ENCODE measurements at places on chromosomes 7 and 10.

DNA sequence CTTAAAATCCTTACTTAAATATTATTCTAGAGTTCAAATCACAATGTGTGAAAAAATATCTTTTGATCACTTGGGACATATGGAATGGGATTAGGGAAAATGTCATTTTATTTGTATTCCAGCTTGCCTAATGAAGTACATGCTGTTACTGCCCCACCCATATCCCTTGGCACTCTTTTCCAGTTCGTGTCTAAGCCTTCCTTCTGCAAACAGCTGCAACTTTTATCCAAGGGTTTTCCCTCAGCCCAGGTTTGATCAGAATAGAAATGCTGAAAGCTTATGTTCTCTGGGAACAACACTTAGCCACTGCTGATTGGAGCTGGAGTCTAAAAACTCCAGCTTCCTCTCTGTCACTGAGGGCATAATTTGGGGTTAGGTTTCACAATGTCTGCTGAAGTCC lies 214.1 kb upstream of the FAM3C start:
- no peak for DNase-seq

DNA sequence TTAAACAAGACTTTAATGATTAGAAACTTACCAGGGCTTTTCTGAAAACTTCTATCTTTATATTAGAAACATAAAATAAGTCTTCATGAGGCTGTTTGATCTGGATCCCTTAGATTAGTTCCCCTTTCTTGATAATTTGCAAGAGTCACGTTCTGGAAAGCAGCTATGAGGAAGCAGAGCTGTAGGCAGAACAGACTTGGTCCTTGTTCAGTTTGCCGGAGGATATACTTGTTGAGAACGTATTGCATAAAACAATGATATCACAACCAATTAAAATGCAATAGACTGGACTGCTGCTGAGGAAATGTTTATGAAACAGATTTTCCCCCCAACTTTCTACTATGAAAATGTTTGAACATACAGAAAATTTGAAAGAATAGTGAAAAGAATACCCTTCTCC lies 2.8 kb downstream of the SAMD9L start:
- no peak for DNase-seq

- no peak for DNase-seq
Observed at GRCh38 chr10:8404721-8405120, 350.2 kb downstream of the GATA3 start.

- DNase-seq, result no peak
Observed at GRCh38 chr7:69968969-69969556, 370.8 kb downstream of the AUTS2 start.

GRCh38 chr10:99661377-99661763 lies 2.1 kb downstream of the ENTPD7 start:
- DNase-seq, result no peak

DNA sequence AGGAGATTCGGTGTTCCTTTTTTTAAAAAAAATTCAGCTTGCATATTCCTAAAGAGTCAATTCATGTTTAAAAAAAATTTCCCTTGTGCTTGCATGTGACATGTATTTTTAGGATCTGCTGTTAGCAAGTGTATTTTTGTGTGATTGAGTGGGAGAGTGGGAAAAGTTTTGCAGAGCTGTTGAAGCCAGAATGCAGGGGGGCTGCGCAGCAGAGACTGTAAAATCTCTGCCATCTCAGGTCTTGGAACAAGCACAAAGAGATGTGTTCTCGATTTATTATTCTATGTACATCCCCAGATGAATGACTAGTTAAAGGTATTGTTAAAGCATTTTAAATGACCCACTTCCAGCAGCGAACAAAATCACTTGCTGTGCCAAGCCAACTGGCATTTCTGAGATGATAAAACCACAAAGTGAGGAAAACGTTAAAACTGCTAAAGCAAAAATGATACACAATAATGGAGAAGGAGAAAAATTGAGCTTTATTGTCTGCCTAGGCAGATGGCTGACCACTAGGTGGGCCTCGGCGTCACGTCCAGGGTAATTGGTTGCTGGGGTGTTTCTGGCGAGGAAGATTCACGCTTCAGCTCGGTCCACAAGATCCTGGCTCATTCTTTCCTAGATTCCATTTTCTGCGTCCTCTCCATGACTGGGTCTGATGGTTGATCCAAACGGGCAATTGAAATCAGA lies 67.0 kb upstream of the ATRNL1 start:
- DNase-seq, result no peak

GRCh38 chr7:50849991-50850390 lies 67.3 kb upstream of the GRB10 start:
- no peak for DNase-seq

- DNase-seq, result no peak
Observed at GRCh38 chr10:79282388-79282787, 64.9 kb upstream of the PPIF start.

- DNase-seq, result no peak
Observed at GRCh38 chr7:158266817-158267741, 320.5 kb downstream of the PTPRN2 start.

- no peak for DNase-seq
Observed at GRCh38 chr7:157276731-157277562, 59.9 kb upstream of the DNAJB6 start.

GRCh38 chr10:867807-868206 lies 63.7 kb downstream of the LARP4B start:
- DNase-seq, result no peak

- no peak for DNase-seq
Observed at GRCh38 chr10:88852327-88852726, 683 bp upstream of the ANKRD22 start.

DNA sequence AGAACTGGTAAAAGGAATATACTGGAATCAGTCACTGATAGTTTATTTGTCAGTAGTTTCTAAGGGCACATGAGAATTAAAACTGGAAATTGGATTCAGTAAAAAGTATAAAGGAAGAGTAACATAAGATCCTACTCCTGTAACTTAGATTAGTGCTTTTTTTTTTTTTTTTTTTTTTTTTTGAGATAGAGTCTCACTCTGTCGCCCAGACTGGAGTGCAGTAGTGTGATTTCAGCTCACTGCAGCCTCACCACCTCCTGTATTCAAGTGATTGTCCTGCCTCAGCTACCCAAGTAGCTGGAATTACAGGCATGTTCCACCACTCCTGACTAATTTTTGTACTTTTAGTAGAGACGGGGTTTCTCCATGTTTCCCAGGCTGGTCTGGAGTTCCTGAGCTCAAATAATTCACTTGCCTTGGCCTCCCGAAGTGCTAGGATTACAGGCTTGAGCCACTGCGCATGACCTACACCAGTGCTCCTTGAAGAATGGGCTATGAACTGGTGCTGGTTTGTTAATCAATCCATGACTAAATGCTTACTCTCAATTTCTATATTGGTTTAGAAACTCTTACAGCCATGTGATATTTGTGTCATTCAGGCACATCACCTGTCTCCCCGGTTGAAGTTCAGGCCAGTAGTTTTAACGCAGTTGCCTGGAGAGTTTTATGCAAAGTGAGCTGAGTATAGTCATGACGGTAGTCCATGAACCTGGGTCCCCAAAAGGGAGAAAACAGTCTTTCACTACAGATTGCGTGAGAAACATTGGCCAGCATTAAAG lies 65.0 kb downstream of the ZEB1 start:
- DNase-seq, result no peak

DNA sequence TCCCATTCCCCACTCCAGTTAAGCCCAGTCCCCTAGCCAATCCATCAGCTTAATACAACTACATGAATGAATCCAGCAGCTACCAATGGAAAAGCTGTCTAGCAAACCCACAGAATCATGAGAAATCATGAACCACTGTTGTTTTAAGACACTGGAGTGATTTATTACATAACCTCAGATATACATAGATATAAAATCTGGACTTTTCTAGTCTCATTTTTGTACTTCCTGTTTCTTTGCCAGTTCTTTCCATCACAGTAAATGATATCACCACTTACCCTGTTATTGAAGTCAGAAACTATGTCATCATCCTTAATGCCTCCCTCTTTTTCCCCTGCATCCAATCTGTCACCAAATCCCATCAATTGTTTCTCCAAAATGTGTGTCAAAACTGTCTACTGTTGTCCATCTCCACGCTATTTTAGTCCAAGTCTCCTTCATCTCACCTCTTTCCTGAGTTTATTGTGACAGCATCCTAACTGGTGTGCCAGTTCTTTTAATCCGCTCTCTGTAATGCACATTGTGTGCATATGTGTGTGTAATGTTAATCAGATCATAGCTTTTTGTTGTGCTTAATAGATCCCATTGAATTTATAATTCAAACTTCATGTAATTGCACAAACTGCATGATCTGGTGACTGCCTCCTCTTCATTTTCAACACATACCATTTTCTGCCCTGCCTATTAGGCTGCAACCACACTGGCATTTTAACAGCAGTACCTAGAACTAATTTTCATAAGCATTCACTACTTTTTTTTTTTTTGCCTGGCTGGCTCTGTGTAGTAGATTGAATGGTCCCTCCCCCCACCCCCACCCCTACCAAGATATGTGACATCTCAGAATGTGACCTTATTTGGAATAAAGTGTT lies 56.0 kb downstream of the MKLN1 start:
- DNase-seq, result no peak

- no peak for DNase-seq
Observed at GRCh38 chr10:126905776-126906703, 812 bp downstream of the DOCK1 start.

GRCh38 chr7:120021085-120021484 lies 251.9 kb upstream of the KCND2 start:
- no peak for DNase-seq

DNA sequence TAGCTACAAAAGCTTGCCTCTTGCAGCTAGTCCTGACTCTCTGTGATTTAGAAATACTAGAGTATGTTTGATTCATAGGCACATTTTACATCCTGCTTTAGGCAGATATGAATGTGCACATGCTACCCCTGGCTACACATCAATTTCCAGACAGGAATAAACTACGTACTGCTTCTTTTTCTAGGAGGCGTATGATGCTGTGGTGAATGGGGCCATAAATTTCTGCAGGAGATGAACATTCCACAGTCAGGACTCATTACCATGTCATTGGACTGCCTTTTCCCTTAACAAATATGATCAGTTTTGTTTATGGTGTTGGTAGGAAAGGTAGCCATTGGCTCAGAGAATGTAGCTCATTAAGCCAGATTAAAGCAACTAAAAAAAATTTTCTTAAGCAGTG lies 50.1 kb upstream of the IFRD1 start:
- no peak for DNase-seq

Data from activated CD8-positive, alpha-beta memory T cell treated with anti-CD3 and anti-CD28 coated beads for 1 hour (primary cell).